ENCODE measurements at places on chromosomes 5 and 9. TPM values are rescaled to one million over a fixed set of nuclear protein-coding genes. Genes with fewer than 3 reads are reported as not detected.

PCDHGA3 gene
- 0.32 TPM for total RNA-seq

CCNO gene
- total RNA-seq, result 9.3 TPM

ZNF618 gene
- total RNA-seq, result 2.9 TPM

ENTREP1 gene
- 0.13 TPM for total RNA-seq

ZDHHC11B gene
- 0.05 TPM for total RNA-seq

TNFSF8 gene
- not detected for total RNA-seq

CNTLN gene
- 15.7 TPM for total RNA-seq

NELFB gene
- 51.2 TPM for total RNA-seq

IL4 gene
- not detected for total RNA-seq

NUTM2G gene
- not detected for total RNA-seq

CCL19 gene
- not detected for total RNA-seq

MCTP1 gene
- 14.9 TPM for total RNA-seq

SEMA5A gene
- total RNA-seq, result 0.08 TPM

KIF4B gene
- 0.03 TPM for total RNA-seq

CCDC192 gene
- 0.27 TPM for total RNA-seq

SLC6A18 gene
- total RNA-seq, result not detected

CER1 gene
- not detected for total RNA-seq

C5orf34 gene
- 8.7 TPM for total RNA-seq

IGIP gene
- total RNA-seq, result 1.4 TPM

TXNDC15 gene
- total RNA-seq, result 67.6 TPM

CA9 gene
- 29.2 TPM for total RNA-seq

ZNF366 gene
- not detected for total RNA-seq

AMBP gene
- total RNA-seq, result not detected

SLC9A3 gene
- total RNA-seq, result not detected

SHISAL2B gene
- not detected for total RNA-seq

IL5 gene
- total RNA-seq, result not detected

NEUROG1 gene
- total RNA-seq, result not detected

CCNJL gene
- 18.9 TPM for total RNA-seq

SPATA31A3 gene
- 0.05 TPM for total RNA-seq

OR4F3 gene
- total RNA-seq, result not detected

C9orf72 gene
- total RNA-seq, result 13.8 TPM

BTNL8 gene
- 0.57 TPM for total RNA-seq

SCGB3A2 gene
- total RNA-seq, result not detected

CD72 gene
- not detected for total RNA-seq

CDKN2B-AS1 gene
- total RNA-seq, result not detected

PTBP3 gene
- 17.5 TPM for total RNA-seq

SLC46A2 gene
- not detected for total RNA-seq

CDH6 gene
- total RNA-seq, result 1.8 TPM

BARHL1 gene
- not detected for total RNA-seq

SOHLH1 gene
- total RNA-seq, result not detected

TLR4 gene
- 24.3 TPM for total RNA-seq

DIPK1B gene
- total RNA-seq, result 12.7 TPM

GFI1B gene
- not detected for total RNA-seq

PCDHB15 gene
- total RNA-seq, result 2.7 TPM

SLC45A2 gene
- total RNA-seq, result 0.49 TPM

SWI5 gene
- 47.0 TPM for total RNA-seq

GPRIN1 gene
- total RNA-seq, result 10.1 TPM

PFN3 gene
- not detected for total RNA-seq

SNCB gene
- total RNA-seq, result not detected

TMC1 gene
- 0.19 TPM for total RNA-seq

FRMD3 gene
- 6.4 TPM for total RNA-seq
